ENCODE measurements at places on chromosomes 7 and 10. TPM values are rescaled to one million over a fixed set of nuclear protein-coding genes. Genes with fewer than 3 reads are reported as not detected.

Gene PLOD3
- total RNA-seq: 87.9 TPM

Gene COL13A1
- 9.2 TPM for total RNA-seq

Gene LRRD1
- not detected for total RNA-seq

Gene CYP2C19
- not detected for total RNA-seq

Gene SLF2
- total RNA-seq: 34.4 TPM

Gene ELFN1
- total RNA-seq: 1.4 TPM

Gene GIMAP2
- total RNA-seq: 46.9 TPM

Gene MCM10
- 0.38 TPM for total RNA-seq

Gene GNGT1
- total RNA-seq: not detected

DNA sequence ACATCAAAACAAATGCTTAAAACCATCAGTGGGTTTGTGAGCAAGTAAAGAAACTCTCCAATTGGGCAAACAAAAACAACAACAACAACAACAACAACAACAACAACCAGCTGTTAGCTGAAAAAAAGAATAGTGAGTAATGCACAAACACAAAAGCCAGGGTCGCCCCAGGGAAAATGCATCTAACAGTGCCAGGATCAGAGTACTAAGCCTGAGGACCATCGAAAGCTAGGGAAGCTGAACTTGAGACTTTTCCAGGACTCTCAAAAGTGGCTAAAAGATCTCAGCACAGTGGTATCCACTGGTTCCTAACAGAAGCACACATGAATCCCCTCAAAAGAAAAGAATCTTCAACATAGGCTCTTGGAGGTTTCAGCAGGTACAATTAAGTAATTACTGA, 83.3 kb downstream of the CPXM2 start:
- DNase-seq: no peak
- H3K27me3 ChIP-seq: peaks cover 15% of the 10 kb centered on the region
- H3K27ac ChIP-seq: no peak overlapping the region
- H3K4me3 ChIP-seq: no peak overlapping the region

DNA sequence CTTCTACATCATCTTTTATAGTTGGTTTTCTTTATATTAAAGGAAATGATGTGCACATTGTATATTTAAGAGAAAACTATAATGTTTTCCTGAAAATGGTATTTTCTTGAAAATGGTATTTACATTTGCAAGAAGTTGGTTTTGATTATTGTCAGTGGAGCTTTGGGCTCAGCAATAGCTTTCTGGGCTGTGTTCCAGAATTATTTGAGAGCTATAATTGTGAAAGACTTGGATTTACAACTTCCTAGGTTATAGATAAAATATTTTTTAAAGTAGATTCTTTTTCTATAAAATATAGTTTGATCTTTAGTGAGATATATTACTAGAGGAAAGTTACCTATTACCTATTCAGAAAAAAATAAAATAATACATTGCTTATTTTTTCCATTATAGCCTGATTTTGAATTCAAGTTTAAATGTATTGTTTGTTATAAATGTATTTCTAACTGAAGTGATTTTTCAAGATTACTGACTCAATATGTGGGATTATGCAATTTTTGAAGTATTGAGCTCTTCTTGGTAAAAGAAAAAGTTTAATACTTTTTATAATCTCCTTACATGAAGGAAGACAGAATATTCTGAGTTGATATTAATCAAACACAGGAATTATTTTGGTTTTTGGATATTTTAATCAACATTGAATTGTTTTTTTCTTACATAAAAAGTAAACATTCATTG, 20.2 kb downstream of the GNAI1 start:
- no peaks in the 10 kb centered on the region for H3K36me3 ChIP-seq
- H3K4me1 ChIP-seq: peaks cover 42% of the 10 kb centered on the region
- H3K27ac ChIP-seq: no peak overlapping the region
- no peak overlapping the region for H3K4me3 ChIP-seq
- DNase-seq: no peak

GRCh38 chr10:22712956-22713852, 1.2 kb downstream of the PIP4K2A start:
- DNase-seq: peak; percentile 65
- H3K27ac ChIP-seq: peak overlapping the region; percentile 89
- peaks cover 34% of the 10 kb centered on the region for H3K4me1 ChIP-seq
- H3K4me3 ChIP-seq: peak overlapping the region; percentile 91

- H3K27me3 ChIP-seq: no peaks in the 10 kb centered on the region
- H3K4me1 ChIP-seq: peaks cover 14% of the 10 kb centered on the region
- no peak overlapping the region for H3K4me3 ChIP-seq
- no peak for DNase-seq
- H3K27ac ChIP-seq: no peak overlapping the region
- peaks cover 43% of the 10 kb centered on the region for H3K36me3 ChIP-seq
Observed at GRCh38 chr10:74079028-74079935, 71.3 kb downstream of the AP3M1 start.

GRCh38 chr10:59808896-59809643, 55.8 kb upstream of the MRLN start:
- H3K4me3 ChIP-seq: no peak overlapping the region
- peaks cover 8% of the 10 kb centered on the region for H3K4me1 ChIP-seq
- no peak overlapping the region for H3K27ac ChIP-seq
- peaks cover 80% of the 10 kb centered on the region for H3K36me3 ChIP-seq
- no peaks in the 10 kb centered on the region for H3K27me3 ChIP-seq

- H3K4me1 ChIP-seq: no peaks in the 10 kb centered on the region
- H3K27me3 ChIP-seq: no peaks in the 10 kb centered on the region
- H3K36me3 ChIP-seq: no peaks in the 10 kb centered on the region
- DNase-seq: no peak
- H3K27ac ChIP-seq: no peak overlapping the region
Observed at GRCh38 chr10:83516788-83517187, 622.5 kb upstream of the GHITM start.

GRCh38 chr7:127932496-127932895, 98.7 kb downstream of the LRRC4 start:
- H3K36me3 ChIP-seq: peaks cover 25% of the 10 kb centered on the region
- no peaks in the 10 kb centered on the region for H3K27me3 ChIP-seq
- H3K27ac ChIP-seq: no peak overlapping the region
- DNase-seq: no peak
- peaks cover under 1% of the 10 kb centered on the region for H3K4me1 ChIP-seq
- no peak overlapping the region for H3K4me3 ChIP-seq

- no peaks in the 10 kb centered on the region for H3K36me3 ChIP-seq
- no peak for DNase-seq
- no peaks in the 10 kb centered on the region for H3K27me3 ChIP-seq
- no peak overlapping the region for H3K27ac ChIP-seq
- no peak overlapping the region for H3K4me3 ChIP-seq
Observed at GRCh38 chr10:104559935-104560334, 81.2 kb upstream of the SORCS3 start.

- peak overlapping the region; percentile 70 for H3K27ac ChIP-seq
- peaks cover 9% of the 10 kb centered on the region for H3K4me1 ChIP-seq
- H3K27me3 ChIP-seq: no peaks in the 10 kb centered on the region
- H3K4me3 ChIP-seq: peak overlapping the region; percentile 60
- DNase-seq: peak; percentile 93
Observed at GRCh38 chr7:47991741-47992311, 12.4 kb upstream of the HUS1 start.

GRCh38 chr10:125038637-125039036, 96.7 kb downstream of the ZRANB1 start:
- H3K36me3 ChIP-seq: peaks cover 5% of the 10 kb centered on the region
- H3K27me3 ChIP-seq: no peaks in the 10 kb centered on the region
- peak; percentile 74 for DNase-seq
- H3K27ac ChIP-seq: peak overlapping the region; percentile 42
- peaks cover 56% of the 10 kb centered on the region for H3K4me1 ChIP-seq
- no peak overlapping the region for H3K4me3 ChIP-seq

- H3K4me3 ChIP-seq: no peak overlapping the region
- no peak for DNase-seq
- no peak overlapping the region for H3K27ac ChIP-seq
- H3K27me3 ChIP-seq: no peaks in the 10 kb centered on the region
Observed at GRCh38 chr7:99451936-99452335, 13.2 kb downstream of the CPSF4 start.

GRCh38 chr7:55977831-55978230, 13.4 kb downstream of the NIPSNAP2 start:
- no peak overlapping the region for H3K4me3 ChIP-seq
- H3K36me3 ChIP-seq: peaks cover 54% of the 10 kb centered on the region
- H3K27me3 ChIP-seq: no peaks in the 10 kb centered on the region

GRCh38 chr10:124341768-124342135, 77.0 kb downstream of the OAT start:
- H3K27ac ChIP-seq: no peak overlapping the region
- H3K36me3 ChIP-seq: no peaks in the 10 kb centered on the region
- H3K4me1 ChIP-seq: peaks cover 13% of the 10 kb centered on the region
- no peak overlapping the region for H3K4me3 ChIP-seq
- DNase-seq: no peak

GRCh38 chr7:107269790-107270189, 101.0 kb downstream of the HBP1 start:
- H3K4me1 ChIP-seq: no peaks in the 10 kb centered on the region
- no peak for DNase-seq
- peaks cover 8% of the 10 kb centered on the region for H3K36me3 ChIP-seq
- no peaks in the 10 kb centered on the region for H3K27me3 ChIP-seq
- H3K27ac ChIP-seq: no peak overlapping the region

GRCh38 chr7:33601884-33602283, 303.5 kb upstream of the BMPER start:
- no peaks in the 10 kb centered on the region for H3K27me3 ChIP-seq
- no peak for DNase-seq
- H3K4me1 ChIP-seq: no peaks in the 10 kb centered on the region
- H3K4me3 ChIP-seq: no peak overlapping the region

DNA sequence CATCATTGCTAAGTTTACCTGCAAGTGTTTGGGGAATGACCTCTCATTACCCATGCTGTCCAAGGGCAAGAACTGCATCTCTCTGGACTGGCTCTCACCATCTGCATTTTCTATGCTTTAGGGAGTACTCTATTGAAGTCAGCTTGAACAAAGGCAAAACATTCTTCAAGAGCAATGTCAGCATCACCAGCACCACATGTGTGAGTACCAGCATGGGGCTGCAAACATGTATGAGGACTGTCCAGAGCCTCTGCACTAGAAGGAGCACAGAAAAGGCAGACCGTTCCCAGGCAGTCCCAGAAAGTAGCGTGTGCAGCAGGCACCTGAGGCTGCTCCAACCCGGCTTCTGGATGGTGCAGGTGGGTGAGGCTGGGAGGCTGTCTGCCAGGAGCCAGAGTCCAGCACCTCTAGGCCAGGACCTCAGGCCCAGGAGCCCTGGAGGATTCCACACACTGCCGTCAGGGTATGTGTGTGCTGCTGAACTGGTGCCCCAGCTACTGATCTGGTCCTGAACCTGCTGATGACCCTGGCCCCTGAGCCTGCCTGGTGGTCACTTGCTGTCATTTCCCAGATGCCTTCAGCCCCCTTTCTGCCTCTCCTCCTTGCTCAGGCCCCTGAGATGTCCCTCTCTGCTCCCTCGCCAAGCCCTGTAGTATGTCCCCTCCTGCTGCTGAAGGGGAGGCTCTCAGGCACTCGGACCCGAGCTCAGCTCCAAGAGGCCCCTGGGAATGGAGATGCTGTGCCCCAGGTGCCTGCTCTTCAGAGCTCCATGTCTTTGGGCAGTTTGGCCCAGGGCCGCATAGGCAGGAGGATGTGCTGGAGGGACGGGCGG, 20.7 kb downstream of the ANTXRL start:
- no peak overlapping the region for H3K4me3 ChIP-seq
- H3K4me1 ChIP-seq: no peaks in the 10 kb centered on the region
- no peaks in the 10 kb centered on the region for H3K27me3 ChIP-seq
- H3K27ac ChIP-seq: no peak overlapping the region
- no peaks in the 10 kb centered on the region for H3K36me3 ChIP-seq

DNA sequence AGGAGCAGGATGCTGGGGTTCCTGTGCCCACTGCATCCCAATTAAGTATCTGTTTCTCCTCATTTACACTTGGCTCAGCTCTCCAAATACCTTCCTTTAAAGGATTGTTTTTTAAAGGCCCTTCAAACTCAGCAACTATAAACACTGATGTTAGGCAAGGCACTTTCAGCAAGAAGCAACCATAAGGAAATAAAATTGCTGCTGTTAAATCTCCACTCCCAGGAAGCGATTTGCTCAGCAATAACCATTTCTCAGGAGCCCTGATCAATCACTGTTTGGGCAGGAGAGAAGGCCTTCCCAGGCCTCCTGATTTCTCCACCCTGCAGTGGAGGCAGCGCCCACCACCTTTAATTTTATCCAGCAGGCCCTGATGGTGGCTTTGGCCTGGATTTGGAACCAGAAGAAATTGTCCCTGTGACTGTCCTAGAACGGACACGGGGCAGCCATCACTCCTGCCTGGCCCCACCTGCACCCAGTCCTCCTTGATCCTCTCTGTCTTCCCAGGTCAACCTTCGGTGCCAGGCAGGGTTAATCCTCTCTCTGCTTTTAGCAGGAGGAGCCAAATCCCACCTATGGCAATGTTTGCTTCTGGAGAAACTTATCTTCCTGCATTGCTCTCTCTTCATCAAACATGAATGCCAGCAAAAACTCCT, 199.8 kb downstream of the PLXNA4 start:
- no peak for DNase-seq
- H3K27me3 ChIP-seq: peaks cover 6% of the 10 kb centered on the region
- no peaks in the 10 kb centered on the region for H3K36me3 ChIP-seq
- peaks cover 14% of the 10 kb centered on the region for H3K4me1 ChIP-seq
- H3K4me3 ChIP-seq: no peak overlapping the region

GRCh38 chr10:130844310-130844709, 467.2 kb downstream of the TCERG1L start:
- H3K36me3 ChIP-seq: no peaks in the 10 kb centered on the region
- H3K4me1 ChIP-seq: no peaks in the 10 kb centered on the region
- H3K27me3 ChIP-seq: no peaks in the 10 kb centered on the region
- DNase-seq: no peak

DNA sequence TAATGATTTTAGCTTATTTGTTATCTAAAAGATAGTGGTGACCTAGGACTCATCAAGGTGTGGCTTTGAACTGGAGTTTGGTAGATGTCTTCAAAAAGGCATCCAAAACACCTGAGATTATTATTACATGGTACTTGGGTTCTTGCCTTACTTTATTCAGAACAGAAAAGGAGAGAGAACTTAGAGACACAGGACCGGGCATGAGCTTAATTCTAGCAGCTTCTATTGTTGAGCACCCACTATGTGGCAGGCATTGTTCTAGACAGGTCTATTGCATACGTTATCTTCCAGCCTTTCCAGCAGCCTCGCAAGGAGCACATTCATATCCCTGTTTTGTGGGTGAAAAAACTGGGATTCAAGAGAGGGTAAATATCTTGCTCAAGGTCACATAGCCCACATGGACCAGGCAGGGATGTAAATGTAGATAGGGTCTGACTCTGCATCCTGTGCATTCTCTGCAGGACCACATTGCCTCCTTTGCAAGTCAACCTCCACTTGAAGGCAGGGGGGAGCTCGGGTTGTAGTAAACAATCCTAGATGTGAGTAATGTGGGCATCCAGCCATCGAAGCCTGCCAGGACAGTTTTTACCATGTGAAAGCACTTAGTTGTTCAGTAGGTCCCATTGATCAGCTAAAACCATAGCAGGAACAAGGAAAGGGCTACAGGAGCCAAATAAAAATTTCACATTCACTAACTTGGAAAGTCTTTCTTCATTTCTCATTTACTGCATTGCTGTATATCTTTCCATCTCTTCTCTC, 551.4 kb downstream of the LRMDA start:
- H3K27ac ChIP-seq: no peak overlapping the region
- no peaks in the 10 kb centered on the region for H3K36me3 ChIP-seq
- no peak for DNase-seq
- no peak overlapping the region for H3K4me3 ChIP-seq

Measured in lower lobe of right lung (tissue), 2 donors.